ENCODE measurements at places on chromosomes 1 and 21.

- DNase-seq: no peak
Measured at GRCh38 chr1:160588468-160588867, 9.2 kb upstream of the CD84 start.

DNA sequence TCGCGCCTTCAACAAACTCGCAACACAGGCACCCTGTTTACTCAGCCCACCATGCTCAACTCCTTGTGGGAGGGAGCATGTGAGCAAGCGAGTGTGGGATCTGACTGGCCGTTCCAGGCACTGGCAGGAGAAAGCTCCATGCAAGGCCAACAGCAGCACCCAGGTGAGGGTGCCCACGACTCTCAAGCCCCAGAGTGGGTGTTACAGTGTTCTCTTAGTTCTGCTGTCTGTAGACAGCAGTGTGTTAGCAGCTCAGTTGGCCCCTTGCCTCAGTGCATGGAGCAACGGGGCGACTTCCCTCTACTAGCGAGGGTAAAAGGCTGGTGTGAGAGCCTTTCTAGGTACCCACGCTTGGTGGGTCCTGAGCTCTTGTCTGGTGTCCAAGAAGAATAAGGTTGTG, 114.6 kb downstream of the PIGK start:
- no peak for DNase-seq

DNA sequence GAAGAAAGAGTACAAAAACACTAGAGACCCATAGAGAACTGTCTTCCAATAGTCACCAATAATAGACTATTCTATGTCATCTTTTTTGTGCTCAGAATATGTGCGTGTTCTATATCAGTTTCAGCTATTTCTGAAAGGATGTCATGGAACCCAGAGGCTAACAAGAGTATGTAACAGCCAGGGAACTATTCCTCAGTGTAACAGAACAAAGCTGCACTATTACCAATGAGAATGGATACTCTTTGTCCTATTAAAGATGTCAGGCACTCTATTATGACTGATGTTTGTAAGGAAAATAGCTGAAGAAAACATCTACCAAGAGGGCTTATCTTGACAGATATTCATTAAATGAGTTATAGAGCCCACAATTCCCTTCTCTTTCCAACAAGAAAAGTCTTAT, 8.6 kb upstream of the LRRC8C start:
- DNase-seq: no peak

DNA sequence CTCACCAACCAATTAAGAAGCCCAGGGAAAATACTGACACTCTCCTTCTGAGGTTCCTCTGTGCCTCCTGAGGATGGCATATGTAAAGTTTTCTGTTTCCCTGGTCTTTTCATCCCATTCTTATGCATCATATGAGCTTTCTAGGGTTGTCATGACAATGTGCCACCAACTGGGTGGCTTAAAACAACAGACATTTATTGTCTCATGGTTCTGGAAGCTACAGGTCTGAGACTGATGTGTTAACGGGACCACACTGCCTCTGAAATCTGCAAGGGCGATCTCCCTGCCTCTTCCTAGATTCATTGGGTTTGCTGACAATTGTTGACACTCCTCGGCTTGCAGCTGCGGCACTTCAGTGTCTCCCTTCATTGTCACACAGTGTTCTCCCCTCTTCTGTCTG, 308.4 kb downstream of the RGS7 start:
- no peak for DNase-seq
